ENCODE measurements at places on chromosomes 4 and X.

- no peak for DNase-seq
Measured at GRCh38 chr4:91887926-91888325, 415.8 kb upstream of the GRID2 start.

DNA sequence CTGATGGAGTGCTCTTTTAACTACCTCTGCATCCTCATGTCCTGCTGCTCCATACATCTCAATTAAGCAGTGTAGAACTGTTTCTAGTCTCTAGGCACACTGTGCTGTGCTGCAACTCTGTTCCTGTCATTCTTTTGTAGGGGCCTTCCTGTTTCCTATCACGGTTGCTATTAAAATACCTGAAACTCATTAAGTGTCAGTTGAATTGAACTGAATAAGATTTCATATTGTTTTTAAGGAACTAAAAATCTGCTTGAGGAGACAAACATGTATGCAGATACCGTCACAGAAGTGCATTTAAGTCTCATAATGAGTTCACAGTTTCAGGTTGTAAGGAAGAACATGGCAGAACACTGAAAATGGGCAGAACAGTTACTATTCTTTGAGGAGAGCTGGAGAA lies 170.1 kb downstream of the LARP7 start:
- no peak for DNase-seq

- no peak for DNase-seq
Measured at GRCh38 chr4:76772498-76773106, 125.3 kb downstream of the SOWAHB start.

DNA sequence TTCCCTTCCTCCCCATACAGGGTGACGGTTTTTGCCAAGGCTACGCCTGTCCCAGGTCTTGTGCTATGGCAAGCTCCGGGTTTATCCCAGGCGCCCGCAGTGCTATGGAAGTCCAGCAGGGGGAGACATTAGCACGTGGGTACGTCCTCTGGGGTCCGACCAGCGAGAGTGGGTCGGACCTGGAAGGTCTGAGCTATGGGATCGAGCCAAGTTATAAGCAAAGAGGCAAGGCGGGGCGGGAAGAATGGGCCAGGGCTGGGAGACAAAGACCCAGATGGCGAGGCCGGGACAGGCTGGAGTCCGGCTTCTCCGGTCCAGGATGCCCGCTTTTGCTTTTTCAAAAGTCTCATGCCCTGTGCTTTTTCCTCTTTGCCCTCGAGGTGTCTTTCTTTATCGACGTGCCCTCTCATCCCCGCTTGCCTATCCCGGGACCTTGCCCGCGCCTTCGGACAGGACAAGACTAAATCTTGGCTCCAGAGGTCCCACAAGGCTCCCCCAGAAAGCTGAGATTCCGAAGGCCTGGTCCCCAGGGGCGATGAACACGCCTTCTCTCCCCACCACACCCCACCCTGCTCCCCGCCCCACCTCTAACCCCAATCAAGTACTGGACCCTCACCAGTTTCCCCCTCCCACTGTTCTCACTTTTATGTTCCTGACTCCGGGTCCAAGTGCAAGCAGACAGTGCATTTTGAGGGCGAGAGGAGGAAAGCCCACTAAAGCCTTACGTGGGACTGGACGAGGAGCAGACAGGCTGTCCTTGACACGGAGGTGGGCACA lies 785 bp upstream of the EFNB1 start:
- peak; percentile 59 for DNase-seq

DNA sequence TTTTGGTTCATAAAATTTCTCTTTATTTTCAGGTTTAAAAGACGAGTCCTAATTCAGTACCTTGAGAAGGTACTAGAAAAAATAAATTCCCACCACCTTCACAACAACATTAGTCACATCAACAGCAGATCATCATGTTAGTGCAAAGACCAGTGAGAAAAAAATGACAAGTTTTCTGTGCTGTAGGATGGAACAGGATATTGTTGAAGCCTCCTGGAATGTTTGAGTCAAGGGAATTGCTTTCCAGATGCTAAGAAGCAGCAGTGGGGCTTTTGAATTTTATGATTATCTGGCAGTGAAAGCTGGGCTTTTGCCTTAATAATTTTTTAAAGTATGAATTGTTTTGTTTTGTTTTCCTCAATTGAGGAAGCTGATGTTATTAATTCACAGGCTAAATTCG lies 61.0 kb downstream of the INTS6L start:
- DNase-seq = no peak

DNA sequence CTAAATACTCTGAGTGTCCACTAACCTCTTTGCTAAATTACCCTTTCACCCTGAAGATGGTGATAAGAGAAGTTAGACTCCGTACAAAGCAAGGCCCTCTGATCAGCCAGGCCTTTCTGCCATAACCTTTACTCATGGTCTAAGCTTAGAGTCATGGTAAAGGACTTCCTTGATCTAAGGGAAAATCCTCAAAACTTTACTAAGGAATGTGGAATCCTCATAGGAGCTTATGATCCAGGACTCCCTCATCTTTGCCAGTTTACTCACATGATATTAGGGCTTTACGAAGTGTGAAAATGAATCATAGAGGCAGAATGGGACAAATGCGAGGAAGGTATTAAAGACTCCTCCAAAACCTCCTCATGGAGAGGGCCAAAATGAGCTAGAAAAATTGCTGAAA lies 7.9 kb upstream of the FAM13A start:
- no peak for DNase-seq

- DNase-seq = no peak
Measured at GRCh38 chr4:37885496-37885895, 5.4 kb upstream of the TBC1D1 start.

Measured in central memory CD4-positive, alpha-beta T cell (primary cell).